ENCODE measurements at places on chromosomes 6 and 20. TPM values are rescaled to one million over a fixed set of nuclear protein-coding genes. Genes with fewer than 3 reads are reported as not detected.
A peak's percentile ranks its signal among the peaks of the same experiment; 100 is the strongest.

DNA sequence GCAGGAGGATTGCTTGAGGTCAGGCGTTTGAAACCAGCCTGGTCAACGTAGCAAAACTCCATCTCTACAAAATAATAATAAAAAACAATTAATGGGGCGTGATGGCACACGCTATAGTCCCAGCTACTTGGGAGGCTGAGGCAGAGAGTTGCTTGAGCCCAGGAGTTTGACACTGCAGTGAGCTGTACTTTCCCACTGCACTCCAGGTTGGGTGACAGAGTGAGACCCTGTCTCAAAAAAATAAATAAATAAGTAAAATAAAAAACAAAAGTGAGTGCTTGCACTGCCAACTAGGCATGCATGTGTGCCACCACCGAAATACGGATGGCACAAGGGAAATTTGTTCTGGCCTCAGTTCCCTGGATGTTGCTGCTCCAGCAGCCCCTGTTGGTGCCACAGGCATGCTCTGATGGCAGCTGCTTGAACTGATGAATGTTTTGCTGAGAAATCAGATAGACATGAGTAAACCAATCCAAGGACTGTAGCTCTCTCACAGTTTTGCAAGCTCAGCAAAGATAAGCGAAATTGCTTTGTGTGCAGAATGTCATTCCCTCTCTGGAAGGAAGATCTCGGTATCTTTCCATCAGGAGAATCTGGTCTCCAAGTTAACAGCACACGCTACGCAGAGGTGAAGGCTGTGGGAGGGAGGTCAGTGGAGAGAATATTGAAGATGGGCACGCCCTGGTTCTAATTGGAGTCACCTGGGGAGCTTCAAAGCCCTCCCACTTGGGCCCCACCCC, 188.0 kb upstream of the SLC24A3 start:
- H3K27ac ChIP-seq = no peak overlapping the region
- no peaks in the 10 kb centered on the region for H3K36me3 ChIP-seq
- H3K27me3 ChIP-seq = no peaks in the 10 kb centered on the region
- no peaks in the 10 kb centered on the region for H3K4me1 ChIP-seq
- no peak for DNase-seq

DNA sequence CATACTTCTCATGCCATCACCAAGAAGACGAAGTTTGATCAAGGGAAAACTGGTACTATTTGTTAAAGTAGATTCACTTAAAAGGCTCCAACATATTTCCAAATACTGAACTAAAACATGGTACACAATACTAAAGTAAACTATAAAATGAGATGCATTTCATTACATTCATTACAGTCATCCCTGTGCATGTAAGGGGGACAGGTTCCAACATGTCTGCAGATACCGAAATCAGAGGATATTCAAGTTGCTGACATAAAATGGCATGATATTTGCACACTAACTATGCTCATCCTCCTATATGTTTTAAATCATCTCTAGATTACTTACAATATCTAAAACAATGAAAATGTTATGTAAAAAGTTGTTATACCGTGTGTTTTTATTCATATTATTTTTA, 893.9 kb upstream of the MANEA start:
- H3K4me1 ChIP-seq = no peaks in the 10 kb centered on the region
- no peak overlapping the region for H3K27ac ChIP-seq
- H3K27me3 ChIP-seq = no peaks in the 10 kb centered on the region
- no peaks in the 10 kb centered on the region for H3K36me3 ChIP-seq

GRCh38 chr20:2535711-2536559, 438 bp upstream of the TMC2 start:
- no peak overlapping the region for H3K27ac ChIP-seq
- no peaks in the 10 kb centered on the region for H3K27me3 ChIP-seq
- H3K4me3 ChIP-seq = no peak overlapping the region
- H3K4me1 ChIP-seq = no peaks in the 10 kb centered on the region
- no peak for DNase-seq

DNA sequence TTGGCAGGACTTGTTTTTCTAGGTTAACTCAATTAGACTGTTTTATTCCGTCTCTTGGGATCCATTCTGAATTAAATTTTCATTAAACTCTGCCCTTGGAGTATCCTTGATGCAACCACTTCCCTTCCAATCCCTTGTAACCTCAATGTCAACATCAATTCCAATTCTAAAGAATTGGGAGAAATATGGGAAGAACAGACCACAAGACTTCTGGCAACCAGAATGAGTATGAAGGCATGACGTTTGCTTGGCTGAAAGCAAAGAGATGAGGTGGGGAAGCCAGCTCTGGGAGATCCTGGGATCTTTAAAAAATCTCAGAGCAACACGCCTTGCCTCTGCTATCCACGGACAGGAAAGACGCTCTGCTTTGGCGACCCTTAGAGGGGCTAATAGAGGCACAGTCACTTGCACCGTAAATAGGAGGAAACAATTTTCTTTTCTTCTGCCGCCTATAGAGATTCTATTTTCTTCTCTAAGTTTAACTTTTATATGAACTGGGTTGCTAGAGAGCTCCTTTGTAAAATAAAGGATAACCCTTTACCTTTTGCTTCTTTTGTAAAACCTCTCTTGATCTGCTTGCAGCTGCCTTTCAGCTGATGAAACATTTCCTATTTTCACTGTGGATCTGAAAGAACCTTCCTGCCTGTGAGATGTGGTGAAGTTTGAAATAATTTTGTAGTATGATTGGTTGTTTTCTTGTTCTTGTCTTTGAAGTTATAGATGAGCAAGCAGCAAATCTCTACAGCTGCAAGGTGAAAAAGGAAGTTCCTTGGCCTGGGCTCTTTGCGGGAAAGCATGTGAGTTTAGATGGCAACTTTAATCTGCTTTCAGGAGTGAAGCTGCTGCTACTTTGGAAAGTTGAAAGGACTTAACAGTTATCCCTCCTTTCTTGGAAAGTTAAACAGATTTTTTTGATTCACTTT, at the start of gene ASIP:
ASIP (plus strand) TSS at position 731 of the 923 bp plus-strand sequence. CDS start 18,952 bp downstream, outside the sequence.
- H3K36me3 ChIP-seq = no peaks in the 10 kb centered on the region
- no peak within 1 kb of the TSS for H3K27ac ChIP-seq
- no peaks in the 10 kb centered on the region for H3K27me3 ChIP-seq
- DNase-seq = no peak
- H3K4me1 ChIP-seq = no peaks in the 10 kb centered on the region

- no peak for DNase-seq
- no peak overlapping the region for H3K4me3 ChIP-seq
- H3K27me3 ChIP-seq = no peaks in the 10 kb centered on the region
- H3K36me3 ChIP-seq = peaks cover 34% of the 10 kb centered on the region
- H3K27ac ChIP-seq = no peak overlapping the region
Observed at GRCh38 chr20:34403908-34404307, 40.8 kb downstream of the ITCH start.

DZANK1 gene
- 0.17 TPM for polyA plus RNA-seq

PPP1R16B gene
- polyA plus RNA-seq = 2.6 TPM

GRCh38 chr20:64254571-64255360, 782 bp upstream of the PCMTD2 start:
- no peak for DNase-seq
- peaks cover 29% of the 10 kb centered on the region for H3K4me1 ChIP-seq
- no peak overlapping the region for H3K27ac ChIP-seq
- peak overlapping the region; percentile 39 for H3K4me3 ChIP-seq
- no peaks in the 10 kb centered on the region for H3K36me3 ChIP-seq
- H3K27me3 ChIP-seq = peaks cover 6% of the 10 kb centered on the region

GRCh38 chr20:2840967-2841531, 504 bp downstream of the VPS16 start:
- no peak for DNase-seq
- H3K27me3 ChIP-seq = no peaks in the 10 kb centered on the region
- H3K4me1 ChIP-seq = peaks cover 13% of the 10 kb centered on the region
- H3K4me3 ChIP-seq = peak overlapping the region; percentile 94
- peak overlapping the region; percentile 92 for H3K27ac ChIP-seq
- H3K36me3 ChIP-seq = no peaks in the 10 kb centered on the region

- H3K27ac ChIP-seq = no peak overlapping the region
- H3K4me1 ChIP-seq = no peaks in the 10 kb centered on the region
- DNase-seq = no peak
- H3K4me3 ChIP-seq = no peak overlapping the region
Observed at GRCh38 chr20:8291873-8292272, 159.8 kb downstream of the PLCB1 start.

DNA sequence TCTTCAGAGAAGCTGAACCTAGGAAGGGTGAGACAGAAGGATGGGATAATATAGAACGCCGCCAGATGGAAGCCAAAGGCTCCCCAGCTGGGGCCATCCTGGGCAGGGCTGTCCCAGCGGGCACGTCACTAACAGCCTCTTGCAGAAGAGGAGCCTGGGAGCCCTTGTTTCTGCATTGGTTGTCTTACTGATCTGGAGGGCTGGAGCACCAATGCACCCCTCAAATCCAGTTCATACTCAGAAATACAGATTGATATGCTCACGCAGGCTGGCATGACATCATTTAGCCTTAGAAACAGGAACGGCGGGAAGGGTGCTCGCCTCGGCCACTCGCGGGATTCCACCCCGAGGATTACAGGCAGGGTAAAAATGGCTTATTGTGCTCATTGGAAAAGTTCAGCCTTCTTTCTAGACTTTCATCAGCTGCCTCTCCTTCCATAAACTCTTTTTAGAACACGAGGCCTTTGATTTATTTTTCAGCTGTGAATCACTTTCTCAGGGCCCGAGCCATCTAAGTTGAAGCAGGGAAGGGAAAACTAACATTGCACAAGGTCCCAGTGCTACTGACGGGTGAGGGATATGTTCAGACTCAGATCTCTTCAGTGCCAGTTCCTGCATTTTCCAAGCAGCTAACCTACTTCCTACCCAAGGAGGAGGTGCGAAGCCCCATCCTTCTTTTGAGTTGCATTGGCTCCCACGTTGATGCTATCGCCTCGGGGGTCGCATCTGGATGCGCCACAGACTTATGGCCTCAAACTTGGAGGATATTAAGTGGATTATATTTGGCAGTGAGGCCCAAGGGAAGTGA, 82.3 kb downstream of the GMPR start:
- H3K27ac ChIP-seq = peak overlapping the region; percentile 55
- H3K36me3 ChIP-seq = no peaks in the 10 kb centered on the region
- peaks cover 32% of the 10 kb centered on the region for H3K4me1 ChIP-seq
- peak overlapping the region; percentile 38 for H3K4me3 ChIP-seq
- DNase-seq = no peak

JPH2 gene
- polyA plus RNA-seq = not detected

All from CD14-positive monocyte (primary cell).